ENCODE measurements at places on chromosomes 1 and 21.
A peak's percentile ranks its signal among the peaks of the same experiment; 100 is the strongest.

DNA sequence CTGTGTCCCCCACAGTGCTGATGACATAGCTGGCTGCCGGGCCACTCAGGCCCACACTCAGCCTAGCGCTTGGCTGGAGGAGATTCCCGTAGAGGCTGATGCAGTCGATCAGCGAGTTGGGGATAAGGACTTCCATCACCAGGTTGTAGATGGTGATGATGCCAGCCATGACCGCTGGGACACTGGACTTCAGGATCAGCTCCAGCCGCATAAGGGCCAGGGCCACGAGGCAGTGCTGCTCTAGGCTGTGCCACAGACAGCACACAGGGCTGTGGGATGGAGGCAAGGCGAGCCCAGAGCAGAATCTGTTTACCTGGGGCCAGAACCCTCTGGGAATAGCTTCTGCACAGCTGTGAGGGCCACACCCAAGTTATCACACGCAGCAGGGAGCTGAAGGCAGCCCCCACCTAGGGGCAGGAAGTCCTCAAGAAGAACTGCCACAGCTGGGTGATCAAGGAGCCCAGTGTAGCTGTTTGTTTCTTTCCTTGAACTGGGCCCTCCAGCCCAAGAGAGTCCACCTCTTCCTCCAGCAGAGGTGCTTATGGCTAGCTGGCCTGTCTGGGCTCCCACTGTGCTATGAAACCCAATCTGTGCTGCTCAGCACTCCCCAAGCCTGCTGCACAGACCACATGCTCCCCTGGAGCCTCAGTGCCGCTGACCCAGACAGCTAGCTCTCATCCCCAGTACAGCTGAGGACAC is 6.2 kb downstream of the SLC2A1 start:
- no peak for DNase-seq

DNA sequence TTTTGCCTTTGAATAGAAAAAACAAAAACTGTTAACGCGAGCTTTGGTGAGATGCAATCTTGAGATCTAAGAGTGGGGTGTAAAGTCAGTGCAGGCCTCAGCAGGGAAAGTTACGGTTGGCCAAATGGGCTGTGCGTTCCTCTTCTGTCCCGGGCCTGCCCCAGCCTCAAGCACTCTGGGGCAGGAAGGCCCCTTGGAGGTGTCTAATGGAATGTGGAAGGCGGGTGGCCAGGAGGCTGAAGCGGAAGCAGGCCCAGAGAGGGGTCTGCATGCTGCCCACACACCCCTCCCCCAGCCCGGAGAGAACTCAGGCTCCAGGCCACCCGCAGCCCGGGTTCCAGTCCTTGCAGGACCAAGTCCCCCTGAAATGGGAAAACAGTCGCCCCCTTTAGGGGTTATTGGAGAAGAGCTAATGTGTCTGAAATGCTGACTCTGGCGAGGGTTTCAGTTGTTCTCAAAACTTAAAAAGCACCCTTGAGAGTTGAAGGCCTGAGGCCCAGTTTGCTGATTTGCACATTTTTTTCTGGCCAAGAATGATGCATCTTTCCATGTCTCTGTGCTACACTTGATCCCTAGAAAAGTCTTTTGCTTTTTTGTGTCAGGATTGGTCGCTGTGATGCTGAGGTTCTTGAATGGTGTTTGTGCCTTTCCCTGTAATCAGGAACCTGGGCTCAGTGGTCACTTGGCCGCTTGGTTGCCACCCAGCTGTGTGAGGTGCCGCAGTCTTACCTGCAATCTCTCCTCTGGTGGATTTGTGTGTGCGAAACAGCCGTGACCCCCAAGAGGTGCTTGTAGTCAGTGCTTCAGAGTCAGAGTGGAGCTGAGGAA is 2.0 kb downstream of the COL18A1 start:
- no peak for DNase-seq

DNA sequence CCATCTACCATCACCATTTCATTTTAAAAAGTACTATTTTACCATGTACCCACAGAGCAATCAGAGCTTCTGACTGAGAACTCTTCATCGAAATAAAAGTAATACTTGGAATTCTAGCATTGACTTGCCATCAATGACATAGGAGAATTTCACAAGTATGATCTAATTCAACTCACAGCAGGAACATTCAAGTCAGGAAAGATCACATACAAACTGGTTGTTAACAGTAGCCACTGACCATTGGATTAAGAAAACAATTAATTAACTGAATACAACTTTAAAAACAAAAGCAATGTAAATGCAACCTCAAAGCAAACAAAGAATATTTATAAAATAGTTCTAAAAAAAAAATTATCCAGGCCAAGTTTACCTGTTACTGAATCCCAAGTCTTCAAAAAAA is 18.8 kb downstream of the RNF115 start:
- DNase-seq = no peak

DNA sequence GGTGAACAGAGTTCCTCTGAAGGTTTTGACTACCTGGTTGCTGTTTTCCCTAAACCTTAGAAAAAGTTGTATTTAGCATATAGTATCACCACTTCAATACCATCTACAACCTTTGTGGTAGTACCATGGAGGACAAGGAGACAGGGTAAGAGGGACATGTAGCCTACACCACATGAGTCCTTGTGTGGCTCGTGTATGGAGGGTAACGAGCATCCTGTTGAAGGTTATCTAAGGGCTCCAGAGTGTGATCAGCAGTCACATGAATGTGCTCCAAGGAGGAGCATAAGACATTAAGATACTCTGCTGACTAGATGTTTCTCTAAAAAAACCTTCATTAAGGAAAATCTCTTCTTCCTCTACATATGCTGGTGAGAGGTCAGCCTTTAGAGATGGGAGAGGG is 67.3 kb downstream of the VCAM1 start:
- no peak for DNase-seq

GRCh38 chr1:21814241-21814918 is 2.3 kb downstream of the LDLRAD2 start:
- DNase-seq = no peak

GRCh38 chr1:117398957-117399356 is 31.7 kb downstream of the MAN1A2 start:
- no peak for DNase-seq

DNA sequence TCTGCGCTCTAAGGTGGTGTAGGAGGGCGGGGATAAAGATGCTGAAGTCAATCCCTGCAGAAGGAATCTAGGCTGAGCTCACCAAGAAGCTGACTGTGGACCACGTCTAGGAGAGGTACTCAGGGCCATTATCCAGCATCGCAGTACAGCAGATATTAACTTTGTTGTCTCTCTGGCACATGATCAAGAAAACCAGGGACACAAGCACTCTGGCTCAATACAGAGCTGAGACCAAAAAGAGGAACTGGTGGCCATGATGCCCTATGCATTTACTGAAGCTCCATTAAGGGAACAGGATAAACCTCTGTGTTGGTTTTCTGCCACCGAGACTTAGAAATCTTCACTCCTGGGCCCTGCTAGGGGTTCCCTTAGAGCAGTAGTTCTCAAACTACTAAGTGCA is 38.0 kb upstream of the ANGPTL7 start:
- no peak for DNase-seq

DNA sequence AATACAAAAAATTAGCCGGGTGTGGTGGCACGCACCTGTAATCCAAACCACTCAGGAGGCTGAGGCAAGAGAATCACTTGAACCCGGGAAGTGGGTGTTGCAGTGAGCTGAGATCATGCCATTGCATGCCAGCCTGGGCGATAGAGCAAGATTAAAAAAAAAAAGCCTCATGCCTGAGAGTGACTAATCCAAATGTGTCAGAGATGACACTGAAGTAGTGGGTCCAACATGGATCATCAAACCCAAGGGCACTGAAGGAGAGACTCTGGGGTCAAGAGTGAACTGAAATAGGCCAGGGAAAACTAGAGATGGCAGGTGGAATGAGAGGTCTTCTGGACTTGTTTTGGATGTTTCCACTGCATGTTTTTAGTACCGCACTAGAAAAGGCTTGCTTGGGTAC is 10.2 kb upstream of the CACHD1 start:
- no peak for DNase-seq

GRCh38 chr21:45831991-45832740 is 149.4 kb upstream of the COL6A1 start:
- DNase-seq = no peak

DNA sequence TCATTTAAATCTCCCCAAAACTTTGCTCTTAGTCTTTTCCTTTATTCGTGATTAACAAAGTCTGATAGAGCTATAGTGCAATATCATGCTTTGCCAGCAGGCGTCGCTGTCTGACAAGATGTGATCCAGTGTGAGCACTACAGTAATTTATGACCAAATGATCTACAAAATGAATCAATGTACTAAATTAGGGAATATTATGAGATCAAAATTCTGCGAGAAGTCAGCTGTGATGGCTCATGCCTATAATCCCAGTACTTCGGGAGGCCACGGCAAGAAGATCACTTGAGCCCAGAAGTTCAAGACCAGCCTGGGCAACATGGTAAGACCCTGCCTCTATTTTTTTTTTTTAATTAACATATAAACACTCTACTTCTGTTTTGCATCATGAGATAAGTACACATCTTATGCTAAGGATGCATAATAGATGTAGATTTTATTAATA is 3.6 kb upstream of the SPSB1 start:
- DNase-seq = peak; percentile 73
